ENCODE measurements at places on chromosomes 16 and 17. TPM values are rescaled to one million over a fixed set of nuclear protein-coding genes. Genes with fewer than 3 reads are reported as not detected.
A peak's percentile ranks its signal among the peaks of the same experiment; 100 is the strongest.

GRCh38 chr16:66211651-66212050 lies 154.8 kb upstream of the CDH5 start:
- no peak for DNase-seq

Gene KRT14
- total RNA-seq = not detected

DNA sequence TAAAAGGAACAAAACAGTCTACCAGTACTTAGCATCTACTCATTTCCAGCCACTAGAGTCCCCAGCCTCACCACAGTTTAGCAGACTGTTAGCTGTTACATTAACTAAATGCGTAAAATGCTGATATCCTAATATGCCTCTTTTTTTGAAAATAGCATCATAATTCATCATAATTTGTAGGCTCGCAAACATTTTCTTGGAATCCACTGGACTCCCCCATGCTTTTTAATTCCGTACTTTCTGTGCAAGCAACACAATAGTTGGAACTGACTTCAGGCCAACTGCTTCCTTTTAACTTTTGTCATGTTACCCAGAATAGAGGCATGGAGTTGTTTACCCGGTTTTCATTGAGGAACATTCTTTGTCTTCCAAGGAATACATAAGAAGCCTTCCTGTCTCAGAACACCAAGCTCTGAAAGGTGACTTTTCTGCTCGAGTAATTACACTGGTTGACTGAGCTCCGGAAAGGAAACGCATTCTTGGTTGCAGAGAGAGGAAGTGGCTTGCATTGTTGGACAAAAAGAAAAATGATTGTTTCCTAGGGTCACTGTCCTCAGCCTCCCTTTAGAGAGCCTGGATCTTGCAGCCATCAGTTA lies 30.9 kb upstream of the SEC14L1 start:
- DNase-seq = no peak

DNA sequence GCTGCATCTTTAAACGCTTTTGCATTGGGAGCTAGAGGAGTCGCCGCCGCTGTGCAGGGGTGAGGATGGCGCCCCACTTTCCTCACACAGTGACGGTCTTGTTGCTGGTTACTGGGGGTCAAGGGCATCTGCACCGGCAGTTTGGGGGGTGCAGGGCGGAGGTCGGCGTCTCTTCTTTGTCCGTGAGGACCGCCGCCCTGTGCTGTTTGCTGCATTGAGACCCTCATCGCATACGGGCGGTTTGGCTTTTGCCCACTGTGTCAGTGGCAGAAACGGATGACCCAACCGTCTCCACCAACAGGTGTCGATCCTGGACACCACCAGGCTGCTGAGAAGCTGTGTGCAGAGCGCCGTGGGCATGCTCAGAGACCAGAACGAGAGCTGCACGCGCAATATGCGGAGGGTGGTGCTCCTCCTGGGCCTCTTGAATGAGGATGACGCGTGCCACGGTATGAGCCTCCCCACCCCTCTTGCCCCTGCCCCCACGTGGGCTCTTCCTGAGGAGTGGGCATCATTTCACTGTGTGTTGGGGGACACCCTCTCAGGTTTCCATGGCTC lies 61.2 kb upstream of the ENDOV start:
- no peak for DNase-seq

Gene NXPH3
- total RNA-seq = 1.7 TPM

GRCh38 chr16:28264656-28265055 lies 27.7 kb upstream of the SBK1 start:
- peak; percentile 28 for DNase-seq

DNA sequence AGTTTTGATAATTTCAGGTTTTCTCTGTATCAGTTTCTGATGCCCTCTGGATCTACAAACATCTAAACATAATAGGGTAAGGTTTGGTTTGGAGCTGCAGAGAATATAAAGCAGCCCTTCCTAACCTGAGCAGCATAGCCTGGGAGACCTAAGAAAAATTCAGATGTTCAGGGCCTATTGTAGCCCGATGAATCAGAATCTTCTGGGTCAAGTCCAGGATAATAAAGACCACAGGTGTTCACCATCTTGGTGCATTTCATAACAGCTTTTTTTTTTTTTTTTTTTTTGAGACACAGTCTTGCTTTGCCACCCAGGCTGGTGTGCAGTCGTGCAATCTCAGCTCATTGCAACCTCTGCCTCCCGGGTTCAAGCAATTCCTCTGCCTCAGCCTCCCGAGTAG lies 19.7 kb upstream of the ARHGAP17 start:
- DNase-seq = no peak

- DNase-seq = no peak
These were observed 8.6 kb downstream of the ESRP2 start for GRCh38 chr16:68227183-68227793.

DNA sequence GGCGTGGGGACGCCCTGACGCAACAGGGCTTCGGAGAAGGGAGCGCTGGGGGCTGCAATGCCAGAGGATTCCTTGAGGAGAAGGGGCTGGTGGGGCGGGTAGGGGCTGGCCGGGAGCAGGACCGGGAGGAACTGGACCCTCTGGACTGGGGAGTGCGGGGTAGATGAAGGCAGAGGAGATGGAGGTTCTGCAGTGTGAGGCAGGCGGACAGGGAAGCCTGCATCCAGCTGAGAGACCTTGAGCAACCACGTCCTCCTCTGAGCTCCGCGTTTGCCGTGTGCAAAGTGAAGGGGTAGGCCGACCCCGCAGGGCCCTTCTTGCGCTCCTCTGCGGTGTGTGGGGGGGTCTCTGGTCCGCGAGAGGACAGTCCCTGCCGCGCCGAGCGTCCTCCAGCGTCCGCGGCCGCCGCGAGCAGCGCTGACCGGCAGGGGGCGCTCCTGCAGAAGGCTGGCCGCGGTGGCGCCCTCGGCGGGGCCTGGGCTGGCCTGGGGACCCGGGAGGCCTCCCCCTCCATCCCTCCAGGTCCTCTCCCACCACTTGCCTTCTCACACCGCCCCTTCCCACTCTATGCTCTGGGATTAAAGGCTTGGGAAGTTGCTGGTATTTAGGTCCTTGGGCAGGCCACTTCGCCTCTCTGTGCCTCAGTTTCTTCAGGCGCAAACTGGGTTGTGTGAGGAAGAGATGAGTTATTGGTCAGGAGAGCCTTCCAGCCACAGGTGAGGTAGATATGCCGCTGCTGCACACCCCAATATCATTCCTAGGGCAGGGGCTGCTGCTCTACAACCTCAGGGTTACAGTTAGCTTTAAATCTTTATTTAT lies 9.6 kb upstream of the WNT9B start:
- DNase-seq = peak; percentile 96

DNA sequence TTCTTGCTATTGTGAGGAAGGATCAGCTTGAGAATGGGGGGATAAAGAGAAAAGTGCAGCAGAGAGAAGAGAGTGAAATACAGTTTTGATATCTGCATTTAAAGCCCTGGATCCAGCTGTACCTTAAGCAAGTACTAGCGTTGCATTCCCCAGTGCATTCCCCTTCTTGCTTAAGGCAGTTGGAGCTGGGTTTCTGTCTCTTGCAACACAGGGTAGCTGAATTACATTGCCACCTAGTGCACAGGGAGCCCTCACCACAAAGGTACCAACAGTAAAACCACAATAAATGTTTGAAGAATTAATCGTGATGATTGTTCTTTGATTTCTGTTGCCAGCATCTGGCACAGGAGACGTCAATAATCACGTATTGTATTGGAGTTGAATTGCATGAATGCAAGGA lies 588.7 kb downstream of the RBFOX1 start:
- DNase-seq = peak; percentile 2
